ENCODE measurements at places on chromosomes 13 and 19.

GRCh38 chr13:29707876-29708543 is 112.5 kb upstream of the SLC7A1 start:
- no peak for DNase-seq

- no peak for DNase-seq
Observed at GRCh38 chr13:75636436-75637180, 478 bp downstream of the LMO7 start.

GRCh38 chr13:40781717-40782116 is 7.7 kb upstream of the SLC25A15 start:
- no peak for DNase-seq

GRCh38 chr19:6660930-6661329 is 9.0 kb downstream of the TNFSF14 start:
- DNase-seq, result no peak
